Foreskin melanocyte (primary cell): ENCODE measurements at places on chromosomes 2 and 18.

DNA sequence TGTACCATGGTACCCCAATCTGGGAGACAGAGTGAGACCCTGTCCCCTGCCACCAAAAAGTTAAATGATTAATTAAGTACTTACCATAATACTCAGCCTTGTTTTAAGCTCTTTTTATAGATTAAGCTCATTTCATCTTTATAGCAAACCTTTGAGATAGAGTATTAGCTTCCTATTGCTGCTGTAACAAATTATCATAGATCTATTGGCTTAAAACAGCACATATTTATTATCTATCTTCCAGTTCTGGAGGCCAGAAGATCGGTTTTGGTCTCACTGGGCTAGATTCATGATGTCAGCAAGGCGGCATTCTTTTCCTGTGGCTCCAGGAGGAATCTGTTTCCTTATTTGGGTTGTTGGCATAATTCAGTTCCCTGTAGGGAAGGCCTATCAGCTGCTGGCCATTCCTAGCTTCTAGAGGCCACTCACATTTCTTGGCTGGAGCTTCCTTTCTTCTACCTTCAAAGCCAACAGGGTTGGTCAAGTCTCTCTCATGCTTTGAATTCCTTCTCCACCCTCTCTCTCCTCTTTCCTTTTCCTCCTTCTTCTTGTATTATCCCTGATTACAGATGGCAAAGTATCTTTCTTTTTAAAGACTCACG is 13.7 kb upstream of the GREB1 start:
- DNase-seq: no peak

GRCh38 chr2:119599384-119599783 is 55.1 kb downstream of the CFAP221 start:
- no peak for DNase-seq

DNA sequence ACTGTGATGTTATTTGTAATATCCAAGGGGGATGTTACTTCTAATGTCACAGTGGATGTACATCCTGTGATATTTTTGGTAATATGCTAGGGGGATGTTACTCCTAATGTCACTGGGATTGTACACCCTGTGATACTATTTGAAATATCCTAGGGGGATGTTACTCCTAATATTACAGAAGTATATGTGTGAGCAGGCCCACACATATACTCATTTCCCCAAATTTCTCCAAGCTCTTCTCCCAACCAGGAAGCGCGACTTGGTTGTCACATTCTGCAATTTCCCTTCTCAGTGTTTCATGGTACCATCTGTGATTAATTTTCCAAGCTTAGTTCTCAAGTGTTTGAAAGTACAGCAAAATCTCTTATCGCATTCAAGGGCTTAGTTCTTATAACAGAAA is 29.5 kb upstream of the CHN1 start:
- no peak for DNase-seq

DNA sequence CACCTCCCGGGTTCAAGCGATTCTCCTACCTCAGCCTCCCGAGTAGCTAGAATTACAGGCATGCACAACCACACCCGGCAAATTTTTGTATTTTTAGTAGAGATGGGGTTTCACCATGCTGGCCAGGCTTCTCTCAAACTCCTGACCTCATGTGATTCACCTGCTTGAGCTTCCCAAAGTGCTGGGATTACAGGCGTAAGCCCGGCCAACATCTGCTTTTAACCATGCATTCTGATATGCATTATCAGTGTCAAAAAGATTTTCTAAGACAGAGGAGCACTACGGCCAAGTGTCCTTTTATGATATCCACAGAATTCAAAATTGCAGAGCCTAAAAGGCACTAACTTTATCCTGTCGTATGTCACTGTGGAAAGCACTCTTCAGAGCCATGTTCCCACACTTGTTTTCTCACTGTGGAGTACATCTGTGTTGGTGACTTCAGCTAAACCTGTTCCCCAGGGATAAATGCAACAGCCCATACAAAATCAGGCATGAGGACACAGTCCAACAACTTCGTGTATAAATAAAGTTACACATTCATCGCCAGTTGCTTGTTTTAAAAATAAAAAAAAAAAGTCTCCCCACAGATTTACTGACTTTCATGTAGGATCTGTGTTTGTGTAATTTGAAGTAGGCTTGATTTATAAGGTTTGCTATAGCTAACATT is 56.4 kb downstream of the STK25 start:
- no peak for DNase-seq

GRCh38 chr18:21191596-21192307 is 50.3 kb upstream of the GREB1L start:
- DNase-seq: peak; percentile 66

DNA sequence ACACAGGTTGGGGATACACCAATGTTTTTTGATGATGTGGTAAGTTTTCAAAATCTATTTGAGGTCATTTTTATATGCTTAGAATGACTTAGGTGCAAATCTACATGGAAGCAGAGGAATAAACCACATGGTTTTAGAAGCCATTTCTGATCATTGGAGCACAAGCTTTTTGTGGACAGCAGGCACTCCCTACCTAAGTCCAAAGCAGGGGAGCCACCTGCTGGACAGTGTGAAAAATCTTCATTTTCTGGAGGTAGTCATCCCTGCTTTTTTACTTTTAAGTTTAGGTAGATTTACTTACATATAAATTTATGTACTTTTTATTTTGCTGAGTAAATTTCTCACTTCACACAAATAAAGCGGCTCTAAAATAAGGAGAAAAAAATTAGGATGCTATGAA is 323.2 kb downstream of the PLCL1 start:
- peak; percentile 32 for DNase-seq

GRCh38 chr2:9107168-9108025 is 99.2 kb upstream of the ASAP2 start:
- no peak for DNase-seq

- peak; percentile 75 for DNase-seq
Measured at GRCh38 chr2:1641523-1641922, 102.8 kb downstream of the PXDN start.

DNA sequence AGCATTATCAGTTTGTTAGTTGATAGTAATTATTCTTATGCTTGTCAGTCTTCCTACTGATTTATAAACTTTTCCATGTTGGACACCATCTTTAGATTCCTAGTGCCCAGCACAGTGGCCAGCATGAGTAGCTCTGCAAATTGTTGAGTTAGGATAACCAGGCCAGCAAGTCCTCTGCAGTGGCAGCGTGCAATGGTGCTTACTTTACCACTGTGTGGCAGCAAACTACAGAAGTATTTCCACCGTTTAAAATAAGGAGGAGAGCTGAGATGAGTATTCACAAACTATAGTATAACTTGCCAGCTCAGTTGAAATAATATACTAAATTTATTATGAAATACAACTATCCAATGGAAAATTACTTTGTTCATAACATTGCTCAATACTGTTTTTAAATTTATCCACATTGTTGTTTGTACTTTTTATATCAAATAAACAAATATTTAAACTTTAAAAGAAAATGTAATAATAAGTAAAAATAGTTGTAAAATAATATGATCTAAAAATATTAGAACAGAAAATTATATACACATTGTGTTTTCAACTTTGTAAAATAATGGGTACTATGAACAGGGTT is 9.3 kb upstream of the THADA start:
- peak; percentile 44 for DNase-seq

DNA sequence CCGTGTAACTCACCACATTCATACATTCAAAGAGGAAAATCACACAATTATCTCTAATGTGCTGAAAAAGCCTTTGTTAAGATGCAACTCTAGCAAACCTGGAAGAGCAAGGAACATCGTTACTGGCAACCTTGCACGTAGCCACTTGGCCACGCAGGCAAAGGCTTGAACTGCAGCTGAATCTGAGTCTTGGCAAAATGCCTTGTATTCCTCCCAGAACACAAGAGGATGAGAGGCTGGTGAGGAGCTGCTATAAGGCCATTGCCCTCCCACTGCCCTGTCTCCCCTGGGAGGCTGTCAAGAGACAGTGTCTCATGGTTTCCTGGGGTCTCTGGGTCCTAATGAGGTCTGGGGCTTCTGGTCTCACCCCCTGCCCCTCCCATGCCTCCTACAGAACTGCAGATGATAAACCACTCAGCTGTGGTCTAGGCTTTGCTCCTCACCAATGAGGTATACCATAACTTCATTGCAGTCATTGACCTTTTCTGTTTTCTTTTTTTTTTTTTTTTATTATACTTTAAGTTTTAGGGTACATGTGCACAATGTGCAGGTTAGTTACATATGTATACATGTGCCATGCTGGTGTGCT is 141.4 kb downstream of the SPP2 start:
- DNase-seq: no peak

- DNase-seq: no peak
Measured at GRCh38 chr2:233938676-233939370, 21.6 kb downstream of the TRPM8 start.

GRCh38 chr2:65161551-65162100 is 31.7 kb upstream of the RAB1A start:
- DNase-seq: no peak

DNA sequence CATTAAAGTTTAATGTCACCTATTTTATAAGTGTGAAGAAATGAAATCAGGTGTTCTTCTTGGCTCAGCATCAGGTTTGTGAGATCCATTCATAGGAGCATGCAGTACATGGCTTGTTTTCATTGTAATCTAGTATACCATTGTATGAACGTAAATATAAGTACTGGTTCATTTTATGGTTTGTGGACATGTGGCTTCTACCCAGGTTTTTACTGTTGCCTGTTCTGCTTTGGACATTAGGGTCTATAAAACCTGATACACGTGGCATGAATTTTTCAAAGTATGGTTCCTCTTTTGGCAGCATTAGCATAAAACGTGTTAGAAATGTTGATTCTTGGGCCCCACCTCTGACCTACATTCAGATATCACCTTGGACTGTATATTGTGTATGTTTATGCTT is 175.5 kb downstream of the PRPF40A start:
- no peak for DNase-seq

DNA sequence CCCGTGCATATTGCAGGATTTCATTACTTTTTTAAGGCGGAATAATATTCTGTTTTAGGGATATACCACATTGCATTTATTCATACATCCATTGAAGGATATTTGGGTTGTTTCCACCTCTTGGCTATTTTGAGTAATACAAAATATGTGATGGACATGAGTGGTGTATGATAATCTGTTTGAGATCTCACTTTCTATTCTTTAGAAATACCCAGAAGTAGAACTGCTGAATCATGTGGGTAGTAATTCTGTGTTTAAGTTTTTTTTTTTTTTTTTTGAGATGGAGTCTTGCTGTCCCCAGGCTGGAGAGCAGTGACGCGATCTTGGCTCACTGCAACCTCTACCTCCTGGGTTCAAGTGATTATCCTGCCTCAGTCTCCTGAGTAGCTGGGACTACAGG is 201.4 kb downstream of the NYAP2 start:
- no peak for DNase-seq

GRCh38 chr2:215002500-215002899 is 135.9 kb downstream of the ABCA12 start:
- peak; percentile 33 for DNase-seq

- no peak for DNase-seq
Measured at GRCh38 chr2:101722864-101723263, 25.4 kb downstream of the MAP4K4 start.

GRCh38 chr2:11872247-11872947 is 126.0 kb downstream of the LPIN1 start:
- DNase-seq: no peak

- DNase-seq: no peak
Measured at GRCh38 chr2:47058003-47058931, 96.8 kb downstream of the STPG4 start.

- DNase-seq: no peak
Measured at GRCh38 chr2:45457211-45457945, 153.7 kb downstream of the SRBD1 start.

GRCh38 chr2:26696351-26696816 is 3.9 kb downstream of the KCNK3 start:
- DNase-seq: peak; percentile 11

- no peak for DNase-seq
Measured at GRCh38 chr2:161424891-161425727, 9.0 kb downstream of the TBR1 start.

GRCh38 chr18:73668051-73668450 is 479.6 kb downstream of the FBXO15 start:
- DNase-seq: no peak

DNA sequence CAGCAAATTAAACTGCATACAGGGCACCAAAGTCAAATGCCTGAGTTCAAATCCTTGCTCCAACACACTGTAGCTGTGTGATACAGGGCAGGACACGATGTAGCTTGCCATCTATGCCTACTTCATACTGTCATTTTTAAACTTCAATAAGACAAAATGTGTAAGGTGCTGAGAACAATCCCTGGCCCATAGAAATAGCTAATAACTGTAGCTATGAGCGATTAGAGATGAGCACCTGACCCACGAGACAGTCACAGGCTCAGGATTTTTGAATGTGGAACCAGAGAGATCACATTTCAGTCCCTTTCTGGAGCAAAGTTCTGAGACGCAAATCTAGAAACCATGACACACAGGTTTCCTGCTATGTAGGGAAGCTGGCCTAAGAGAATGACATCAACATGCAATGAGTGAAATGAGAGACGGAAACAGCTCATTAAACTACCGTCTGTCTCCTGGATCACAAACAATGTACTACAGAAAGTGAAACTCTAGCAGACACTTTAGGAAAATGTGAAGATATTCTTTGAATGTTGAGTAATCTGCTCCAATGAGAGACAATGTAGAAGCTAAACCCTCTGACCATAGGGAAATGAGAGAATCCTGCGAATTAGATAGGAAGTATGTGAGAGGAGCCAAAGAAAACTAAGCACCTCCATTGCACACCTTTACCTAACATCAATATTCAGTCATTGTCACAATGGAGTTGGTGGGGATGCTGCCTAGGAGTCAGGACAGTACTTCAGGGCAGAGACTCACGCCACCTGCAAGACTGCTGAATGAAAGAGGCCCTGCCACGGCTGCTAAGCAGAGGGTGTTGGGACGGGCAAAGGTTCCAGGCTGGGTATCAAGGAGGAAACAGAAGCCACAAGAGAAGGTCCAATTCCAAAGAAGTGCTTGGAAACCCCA is 25.5 kb downstream of the B4GALT6 start:
- DNase-seq: no peak

GRCh38 chr18:79598633-79599175 is 80.9 kb upstream of the CTDP1 start:
- DNase-seq: no peak

DNA sequence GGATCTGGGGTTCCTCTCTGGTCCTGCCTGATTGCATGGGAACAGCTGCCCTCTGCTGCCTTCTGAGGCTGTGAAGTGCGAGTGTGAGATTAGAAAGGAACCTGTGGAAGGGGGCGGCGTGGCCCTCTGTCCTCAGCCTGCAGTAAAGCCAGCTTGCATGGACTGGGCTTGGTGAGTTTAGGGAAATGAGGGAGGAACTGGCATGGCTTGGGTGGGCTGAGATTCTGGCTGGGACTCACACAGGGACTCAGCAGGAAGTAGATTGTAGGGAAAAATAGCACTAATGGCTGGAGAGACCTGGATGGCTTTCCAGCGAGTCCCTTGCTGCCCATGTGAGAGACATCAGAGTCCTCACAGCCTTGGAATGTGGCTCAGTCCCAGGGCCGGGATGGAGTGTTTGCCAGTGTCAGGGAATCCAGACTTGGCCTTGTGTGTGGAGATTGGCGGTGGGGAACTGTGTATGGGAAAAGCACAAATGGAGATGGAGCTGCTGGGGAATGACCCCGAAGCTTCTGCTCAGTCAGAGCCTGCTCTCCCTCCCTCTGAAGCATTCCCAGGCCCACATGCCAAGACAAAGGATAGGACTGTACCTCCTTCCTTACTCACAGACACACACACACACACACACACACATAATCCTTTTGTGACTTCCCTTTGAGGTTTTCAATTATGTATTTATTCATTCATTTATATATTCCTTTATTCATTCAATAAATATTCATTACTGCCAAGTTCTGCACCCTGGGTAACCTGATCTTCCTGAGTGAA is 115.4 kb downstream of the ACAA2 start:
- peak; percentile 7 for DNase-seq

GRCh38 chr2:96108151-96108540 is 8.2 kb downstream of the ADRA2B start:
- DNase-seq: no peak

GRCh38 chr2:237257471-237257951 is 156.5 kb downstream of the COL6A3 start:
- no peak for DNase-seq
